RWPE1 (cell line): ENCODE measurements at places on chromosomes 5 and 9.
A peak's percentile ranks its signal among the peaks of the same experiment; 100 is the strongest.

DNA sequence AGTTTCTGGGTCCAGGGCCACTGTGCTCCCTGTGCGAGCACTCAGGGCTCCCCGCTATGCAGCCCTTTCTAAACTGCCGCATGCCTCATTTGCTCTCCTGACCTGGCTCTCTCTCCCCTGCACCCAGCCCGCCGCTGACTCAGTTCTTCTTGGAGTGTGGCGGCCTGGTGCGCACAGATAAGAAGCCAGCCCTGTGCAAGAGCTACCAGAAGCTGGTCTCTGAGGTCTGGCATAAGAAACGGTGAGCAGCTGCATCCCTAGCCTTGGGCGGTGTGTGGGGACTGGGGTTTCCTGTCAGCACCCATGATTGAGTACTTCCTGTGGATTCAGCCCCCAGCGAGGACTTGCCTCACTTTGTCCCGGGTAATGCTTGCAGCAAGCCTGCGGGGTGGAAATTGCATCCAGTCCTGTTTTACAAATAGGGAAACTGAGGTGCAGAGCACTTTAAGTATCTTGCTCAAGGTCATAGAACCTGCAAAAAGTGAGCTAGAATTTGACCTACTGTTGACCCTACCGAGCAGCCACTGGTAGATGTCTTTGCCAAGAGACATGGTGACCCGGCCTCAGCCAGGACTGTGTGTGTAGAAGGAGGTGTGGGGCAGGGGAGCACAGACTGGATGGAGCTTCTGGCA is 27.9 kb downstream of the USP20 start:
- peak; percentile 90 for DNase-seq

GRCh38 chr9:28899926-28900325 is 1326.6 kb upstream of the C9orf72 start:
- DNase-seq = no peak

- no peak for DNase-seq
Observed at GRCh38 chr9:113465599-113466140, 2.1 kb downstream of the RGS3 start.

GRCh38 chr9:84997472-84997871 is 327.9 kb downstream of the NTRK2 start:
- DNase-seq = no peak

GRCh38 chr5:115898656-115899055 is 56.9 kb downstream of the AP3S1 start:
- no peak for DNase-seq

GRCh38 chr5:163963881-163964280 is 458.5 kb downstream of the MAT2B start:
- no peak for DNase-seq

- DNase-seq = peak; percentile 84
Observed at GRCh38 chr9:136225748-136226679, 19.6 kb downstream of the QSOX2 start.

- no peak for DNase-seq
Observed at GRCh38 chr9:134884492-134884891, 3.9 kb downstream of the FCN2 start.

DNA sequence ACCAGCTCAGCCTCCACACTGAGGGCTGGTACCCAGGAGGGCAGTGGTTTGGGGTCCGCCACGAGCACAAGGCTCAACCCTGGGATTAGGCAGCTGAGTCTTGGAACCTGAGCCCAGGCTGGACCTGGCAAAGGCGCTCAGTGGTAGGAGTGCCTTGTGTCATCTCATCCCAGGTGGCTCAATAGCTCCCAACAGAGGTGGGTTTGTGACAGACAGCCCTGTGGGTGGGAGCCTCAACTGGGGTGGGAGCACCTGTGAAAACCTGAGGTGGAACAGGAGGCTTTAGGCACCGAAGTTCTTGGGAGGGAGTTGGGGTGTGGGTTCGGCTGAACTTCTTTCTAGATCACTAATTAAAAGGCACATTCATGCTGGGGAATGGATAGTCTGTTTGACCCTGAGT is 35.2 kb upstream of the SMU1 start:
- no peak for DNase-seq

- no peak for DNase-seq
Observed at GRCh38 chr9:8904771-8905515, 1105.4 kb upstream of the DMAC1 start.

DNA sequence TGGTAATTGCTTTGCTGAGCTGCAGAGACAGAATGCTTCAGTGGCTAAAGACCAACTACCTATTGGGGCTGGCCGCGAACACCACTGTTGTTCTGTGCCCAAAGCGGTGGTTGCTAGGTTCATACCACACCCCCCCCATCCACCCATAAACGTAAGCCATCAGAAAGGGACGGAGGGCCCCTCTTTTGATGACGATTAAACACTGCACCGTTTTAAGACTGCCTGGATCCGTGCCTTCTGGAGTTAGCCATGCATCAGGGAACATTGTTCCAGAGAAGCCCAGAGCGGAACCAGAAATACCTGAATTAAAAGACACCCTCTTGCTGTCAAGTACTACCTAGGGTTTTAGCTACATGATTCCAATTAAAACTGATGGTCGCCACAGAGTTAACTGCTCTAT is 369.1 kb upstream of the DAP start:
- DNase-seq = no peak

DNA sequence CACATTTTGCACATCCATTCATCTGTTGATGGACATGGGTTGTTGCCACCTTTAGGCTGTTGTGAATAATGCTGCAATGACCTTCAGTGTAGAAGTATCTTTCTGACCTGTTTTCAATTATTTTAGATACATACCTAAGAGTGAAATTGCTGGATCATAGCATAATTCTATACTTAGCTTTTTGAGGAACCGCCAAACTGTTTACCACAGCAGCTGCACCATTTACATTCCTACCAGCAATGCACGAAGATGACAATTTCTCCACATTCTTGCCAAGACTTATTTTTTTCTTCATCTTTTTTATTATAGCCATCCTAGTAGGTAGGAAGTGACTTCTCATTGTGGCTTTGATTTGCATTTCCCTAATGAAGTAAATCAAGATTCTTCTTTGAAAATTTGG is 36.5 kb upstream of the ASTN2 start:
- DNase-seq = no peak

- no peak for DNase-seq
Observed at GRCh38 chr9:71690689-71691435, 77.5 kb downstream of the CEMIP2 start.

GRCh38 chr9:92728831-92729734 is 35.5 kb downstream of the BICD2 start:
- DNase-seq = no peak

DNA sequence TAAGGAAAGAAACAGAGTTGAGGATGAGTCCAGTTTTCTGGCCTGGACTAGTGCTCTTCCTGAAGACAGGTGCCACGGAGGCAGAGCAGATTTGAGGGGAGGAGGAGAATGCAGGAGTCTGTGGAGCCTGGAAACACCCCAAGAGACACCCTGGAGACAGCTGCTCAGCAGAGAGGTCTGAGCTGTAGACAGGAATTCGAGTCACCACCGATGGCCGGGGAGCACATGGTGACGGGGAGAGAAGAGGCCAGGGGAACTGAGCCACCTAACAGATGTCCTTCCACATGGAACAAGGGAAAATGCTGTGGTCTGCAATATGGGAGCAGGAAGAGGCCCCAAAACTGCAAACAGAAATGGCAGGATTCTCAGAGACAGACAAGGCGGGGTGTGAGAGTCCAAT is 22.9 kb downstream of the CPLX2 start:
- no peak for DNase-seq

- DNase-seq = no peak
Observed at GRCh38 chr5:158422653-158423515, 563.9 kb upstream of the CLINT1 start.

- peak; percentile 94 for DNase-seq
Observed at GRCh38 chr9:107712390-107712789, 222.8 kb upstream of the KLF4 start.

DNA sequence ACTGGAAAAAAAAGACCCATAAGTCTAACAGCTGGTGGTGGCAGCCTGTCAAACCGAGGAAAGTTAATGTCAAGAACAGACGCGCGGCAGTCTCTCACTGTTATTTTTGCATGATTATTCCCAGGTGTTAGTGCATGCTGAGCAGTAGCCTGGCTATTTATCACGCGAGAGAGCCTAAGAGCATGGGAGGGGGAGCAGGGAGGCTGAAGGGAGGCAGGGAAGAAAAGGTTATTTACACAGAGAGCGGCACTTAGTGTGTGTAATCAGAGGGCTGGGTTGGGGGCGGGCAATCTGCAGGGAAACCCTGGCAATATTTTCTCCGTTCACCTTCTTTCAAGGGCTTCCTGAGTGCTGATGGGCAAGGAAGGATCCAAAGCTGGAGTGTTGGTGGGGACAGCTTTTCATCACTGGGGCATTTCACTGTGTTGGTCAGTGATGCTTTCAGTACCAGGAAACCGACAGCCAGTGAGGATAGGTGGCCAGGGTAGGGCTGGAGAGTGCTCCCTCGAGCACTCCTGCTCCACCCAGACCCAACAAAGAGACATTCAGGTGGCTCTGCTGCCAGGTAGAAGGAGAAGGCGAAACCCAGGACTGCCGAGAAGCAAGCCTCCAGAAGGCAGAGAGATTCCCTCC is 39.6 kb downstream of the ZNF608 start:
- DNase-seq = no peak

GRCh38 chr5:31365776-31366175 is 166.1 kb downstream of the DROSHA start:
- no peak for DNase-seq

- no peak for DNase-seq
Observed at GRCh38 chr9:7273575-7273974, 515.8 kb downstream of the KDM4C start.
